ENCODE measurements at places on chromosomes 5 and 9.

DNA sequence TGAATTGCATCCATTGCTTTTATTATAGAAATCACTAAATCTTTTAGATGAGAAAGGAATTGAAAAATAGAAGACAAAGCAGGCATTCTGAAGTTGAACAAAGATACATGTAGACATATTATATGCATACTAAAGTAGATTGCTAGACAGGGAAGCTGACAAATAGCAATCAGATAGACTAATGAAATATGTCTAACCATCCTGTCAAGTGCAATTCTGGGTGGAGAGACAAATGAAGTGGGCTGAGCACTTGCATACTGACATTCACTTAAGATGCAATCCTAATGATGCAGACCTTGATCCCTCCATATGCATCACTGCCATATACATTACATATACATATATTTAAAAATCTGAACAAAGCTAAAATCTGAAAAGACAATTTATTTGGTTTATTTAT lies 1130.0 kb upstream of the CDH6 start:
- no peak for DNase-seq

DNA sequence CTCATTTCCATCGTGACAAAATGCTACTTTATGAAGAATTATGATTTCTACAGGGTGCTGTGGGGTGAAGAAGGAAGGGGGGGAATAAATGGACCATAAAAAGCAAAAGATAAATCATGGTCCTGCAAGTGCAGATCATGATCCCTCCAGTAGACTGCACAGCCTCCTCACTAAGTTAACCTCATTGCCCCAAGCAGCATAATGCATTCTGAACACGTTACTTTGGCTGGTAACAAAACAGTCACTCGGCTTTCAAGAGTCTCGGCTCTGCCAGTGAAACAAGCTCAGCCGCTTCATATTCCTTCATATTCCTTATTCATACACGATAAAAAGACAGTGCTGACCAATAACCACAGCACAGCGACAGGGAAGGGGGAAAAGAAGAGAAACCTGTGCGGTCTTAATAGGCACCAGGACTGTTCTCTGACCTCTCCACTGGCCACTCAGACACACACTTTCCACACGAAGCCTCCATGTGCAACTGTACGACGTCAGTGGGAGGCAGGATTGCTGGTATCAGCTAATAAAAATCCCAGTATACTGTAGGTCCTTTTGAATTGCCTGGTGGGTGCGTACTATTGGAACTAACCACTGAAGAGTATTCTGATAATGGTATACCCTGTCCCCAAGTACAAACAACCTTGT lies 60.5 kb downstream of the ANKH start:
- DNase-seq = no peak

DNA sequence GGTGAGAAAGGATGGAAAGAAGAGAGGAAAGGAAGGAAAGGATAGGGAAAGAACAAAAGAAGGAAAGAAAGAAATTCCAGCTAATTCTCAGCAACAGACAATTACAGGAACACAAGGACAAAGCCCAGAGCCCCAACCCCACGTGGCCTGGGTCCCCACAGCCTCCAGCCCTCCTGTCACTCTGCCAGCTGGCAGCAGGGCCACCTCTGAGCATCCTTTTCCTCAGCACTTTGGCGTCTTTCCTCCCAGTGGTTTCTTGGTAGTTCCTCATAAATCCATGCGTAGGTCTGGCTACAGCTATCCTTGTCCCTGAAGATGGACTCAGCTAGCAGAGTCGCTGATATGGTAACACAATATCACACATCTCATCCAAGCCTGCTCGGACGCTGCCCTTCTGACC lies 28.3 kb downstream of the ADAMTS2 start:
- DNase-seq = no peak

DNA sequence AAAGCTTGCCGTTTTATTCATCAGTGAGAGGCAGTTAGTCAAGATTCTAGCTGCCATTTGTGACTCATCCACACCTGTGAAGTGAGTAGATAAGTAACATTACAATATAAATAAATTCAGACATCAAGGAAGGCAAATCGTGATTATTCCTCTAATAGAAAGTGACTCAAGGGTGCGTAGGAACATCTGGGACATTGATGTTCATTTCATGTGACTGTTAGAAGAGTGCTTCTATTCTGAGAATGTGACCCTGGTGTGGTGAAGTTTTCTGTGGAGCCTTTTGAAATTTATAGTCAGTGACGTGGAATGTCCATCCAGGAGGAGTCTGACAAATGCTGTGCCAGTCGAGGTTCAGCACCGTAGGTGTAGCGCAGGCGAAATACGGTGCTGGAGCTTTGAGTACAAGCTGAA lies 48.4 kb upstream of the FAM240B start:
- no peak for DNase-seq

GRCh38 chr5:66886941-66887340 lies 290.7 kb downstream of the MAST4 start:
- DNase-seq = no peak

- DNase-seq = no peak
Observed at GRCh38 chr5:102718819-102719218, 36.3 kb upstream of the PAM start.

- DNase-seq = no peak
Observed at GRCh38 chr9:121123816-121124535, 49.2 kb downstream of the CNTRL start.

- DNase-seq = no peak
Observed at GRCh38 chr5:159844267-159845121, 71.8 kb upstream of the ADRA1B start.

GRCh38 chr9:129072171-129072570 lies 8.7 kb upstream of the DOLPP1 start:
- no peak for DNase-seq

DNA sequence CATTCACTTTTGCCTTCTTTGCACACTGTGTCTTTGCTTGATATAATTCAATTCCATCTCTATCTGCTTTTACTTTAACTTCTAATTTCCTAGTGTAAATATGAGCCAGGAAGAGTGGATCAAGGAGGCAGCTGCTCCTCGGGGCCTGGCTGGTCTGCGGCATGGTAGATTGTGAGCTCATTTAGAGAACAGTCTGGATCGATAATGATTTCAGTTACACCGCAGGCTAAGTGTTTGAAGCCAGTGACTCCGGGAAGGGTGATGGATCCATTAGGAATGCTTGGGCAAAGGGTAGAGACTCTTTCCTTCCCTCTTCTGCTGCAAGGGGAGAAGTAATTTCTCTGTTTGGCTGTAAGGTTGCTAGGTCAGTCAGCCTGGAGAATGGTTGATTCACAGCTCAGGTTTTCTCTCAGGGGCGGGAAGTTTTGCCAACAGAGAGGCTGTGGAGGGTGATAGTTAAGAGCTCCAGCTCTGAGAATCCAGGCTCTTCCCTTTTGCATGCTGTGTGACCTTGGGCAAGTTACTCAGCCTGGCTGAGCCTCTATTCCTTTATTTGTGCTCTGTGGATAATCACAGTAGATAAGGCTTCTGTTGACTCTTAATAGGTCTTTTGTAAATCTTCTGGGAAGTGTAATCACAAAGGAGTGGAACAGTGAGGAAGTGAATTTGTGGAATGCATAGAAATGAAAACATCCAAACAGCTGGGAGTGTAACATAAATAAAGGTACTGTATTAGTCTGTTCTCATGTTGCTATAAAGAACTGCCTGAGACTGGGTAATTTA lies 99.1 kb downstream of the PTTG1 start:
- DNase-seq = no peak

- no peak for DNase-seq
Observed at GRCh38 chr9:17695482-17695881, 116.6 kb downstream of the SH3GL2 start.

GRCh38 chr9:128805661-128806060 lies 12.6 kb upstream of the ENDOG start:
- no peak for DNase-seq

DNA sequence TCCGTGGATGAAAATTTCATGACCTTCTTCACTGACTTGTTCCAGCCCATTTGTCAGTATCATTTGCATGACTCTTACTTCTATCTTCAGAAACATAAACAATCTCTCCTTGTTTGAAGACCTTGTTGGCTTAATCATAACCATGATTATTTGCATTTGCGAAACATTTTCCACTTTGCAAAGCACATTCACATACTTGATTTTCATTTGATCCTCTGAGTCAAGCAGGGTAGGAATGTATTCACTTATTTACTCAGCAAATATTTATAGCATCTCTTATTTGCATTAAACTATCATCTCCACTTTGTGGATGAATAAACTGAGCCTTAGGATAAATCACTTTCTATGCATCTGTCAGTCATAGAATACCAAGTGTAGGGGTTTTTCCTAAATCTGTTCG lies 343.0 kb upstream of the SGCD start:
- DNase-seq = no peak

GRCh38 chr5:169944115-169944514 lies 36.2 kb downstream of the INSYN2B start:
- no peak for DNase-seq

DNA sequence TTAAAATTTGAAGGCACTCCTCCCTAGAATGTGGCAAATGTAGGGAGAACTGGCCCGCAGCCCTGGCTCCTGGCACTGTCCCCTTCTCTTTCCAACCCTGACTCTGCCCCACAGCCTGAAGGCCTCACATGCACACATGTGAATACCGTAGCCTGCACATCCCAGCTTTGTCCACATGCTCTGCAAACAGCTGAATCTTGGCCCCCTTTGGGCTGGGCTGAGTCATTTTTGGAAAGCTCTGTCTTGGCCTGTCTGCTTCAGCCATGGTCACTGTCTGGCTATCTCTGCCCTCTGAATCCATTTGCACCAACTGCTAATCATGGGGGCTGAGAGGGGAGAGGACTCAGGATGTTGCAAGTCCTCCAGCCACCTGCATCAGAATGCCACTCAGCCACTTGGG lies 22.1 kb upstream of the GALNT10 start:
- DNase-seq = no peak

DNA sequence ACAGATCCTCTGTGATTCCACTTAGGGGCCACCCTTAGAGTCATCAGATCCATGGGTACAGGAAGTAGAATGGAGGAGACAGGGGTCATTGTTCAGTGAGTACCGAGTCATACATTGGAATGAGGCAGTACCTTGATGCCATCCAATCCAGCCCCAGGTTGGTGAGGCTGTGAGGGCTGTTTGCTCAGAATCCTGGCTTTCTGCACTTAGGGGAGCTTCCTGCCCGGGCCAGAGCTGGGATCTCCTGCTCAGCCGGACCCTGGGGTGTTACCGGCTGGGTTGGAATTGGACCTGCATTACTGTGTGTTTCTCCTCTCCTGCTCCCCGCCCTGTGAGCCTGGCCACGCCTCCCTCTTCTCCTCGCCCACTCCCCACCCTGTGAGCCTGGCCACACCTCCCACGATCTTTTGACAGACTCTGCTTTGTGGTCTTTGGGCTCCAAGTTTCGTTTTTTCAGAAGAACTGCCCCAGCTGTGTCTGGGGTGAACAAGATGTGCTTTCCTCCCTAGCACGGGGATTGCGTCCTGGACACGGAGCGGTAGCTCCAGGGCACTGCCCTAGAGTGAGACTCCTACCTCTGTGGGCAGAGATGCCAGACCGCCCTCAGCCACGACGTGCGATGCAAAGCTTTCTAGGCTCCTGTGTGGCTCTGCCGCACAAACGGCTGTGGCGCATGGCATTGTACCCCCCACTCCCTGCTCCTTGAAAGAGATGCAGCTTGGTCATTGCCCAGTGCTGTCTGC lies 15.4 kb downstream of the TRAF2 start:
- peak; percentile 26 for DNase-seq

- no peak for DNase-seq
Observed at GRCh38 chr5:151244206-151244605, 8.8 kb upstream of the GM2A start.

DNA sequence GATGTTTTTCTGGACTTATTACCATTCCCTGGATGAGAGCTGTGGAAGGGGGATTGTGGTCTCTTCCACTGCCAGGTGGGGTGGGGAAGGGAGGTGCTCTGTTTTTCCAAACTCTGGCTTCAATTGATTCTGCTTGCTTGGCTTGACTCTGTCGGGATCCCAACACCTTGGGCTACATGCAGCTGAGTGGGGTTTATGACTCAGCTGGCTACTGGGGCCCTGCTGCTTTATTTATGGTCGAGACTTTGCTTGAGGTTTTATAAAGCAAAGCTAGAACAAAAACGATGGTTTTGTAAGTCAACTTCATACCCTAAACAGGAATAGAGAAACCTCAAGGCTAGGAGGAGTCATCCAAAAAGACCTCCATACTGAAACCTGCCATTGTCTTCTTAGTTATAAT lies 76.3 kb downstream of the AOPEP start:
- DNase-seq = no peak

Measured in stimulated activated CD8-positive, alpha-beta memory T cell treated with anti-CD3 and anti-CD28 coated beads, Interleukin-15, amount 100 ng/mL, for 24 hours (primary cell).